Stomach (tissue), 19 donors: ENCODE measurements at places on chromosomes 2 and 18. TPM values are rescaled to one million over a fixed set of nuclear protein-coding genes. Genes with fewer than 3 reads are reported as not detected.
A peak's percentile ranks its signal among the peaks of the same experiment; 100 is the strongest.

The SMCHD1 gene
- total RNA-seq: 137 TPM

GRCh38 chr18:9742524-9743131 is 34.5 kb downstream of the RAB31 start:
- no peaks in the 10 kb centered on the region for H3K27me3 ChIP-seq
- H3K4me1 ChIP-seq: peaks cover 8% of the 10 kb centered on the region
- peak overlapping the region; percentile 26 for H3K4me3 ChIP-seq
- H3K36me3 ChIP-seq: no peaks in the 10 kb centered on the region

GRCh38 chr2:55048508-55049042 is 1.7 kb downstream of the RTN4 start:
- no peaks in the 10 kb centered on the region for H3K36me3 ChIP-seq
- peaks cover 27% of the 10 kb centered on the region for H3K4me1 ChIP-seq
- no peaks in the 10 kb centered on the region for H3K27me3 ChIP-seq
- peak overlapping the region; percentile 97 for H3K27ac ChIP-seq
- no peak for DNase-seq
- peak overlapping the region; percentile 93 for H3K4me3 ChIP-seq

The KHK gene
- total RNA-seq: 3.3 TPM

The ZBTB7C gene
- 47.1 TPM for total RNA-seq

DNA sequence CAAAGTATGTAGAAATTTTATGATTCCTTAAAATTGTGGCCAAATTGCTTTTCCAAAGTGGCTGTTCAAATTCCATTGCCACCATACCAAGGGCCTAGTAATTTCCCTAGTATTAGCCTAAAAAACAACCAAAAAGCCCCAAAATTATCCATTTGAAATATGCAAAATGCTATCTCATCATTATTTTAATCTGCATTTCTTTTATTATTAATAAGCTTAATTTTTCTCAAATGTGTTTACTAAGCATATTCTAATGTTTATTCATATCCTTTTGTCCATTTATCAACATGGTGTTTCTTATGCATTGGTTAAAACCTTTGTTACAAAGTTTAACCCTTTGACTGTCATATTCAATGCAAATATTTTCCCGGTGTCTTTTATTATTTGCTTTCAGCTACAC is 48.0 kb downstream of the PID1 start:
- H3K4me1 ChIP-seq: no peaks in the 10 kb centered on the region
- no peaks in the 10 kb centered on the region for H3K27me3 ChIP-seq
- H3K4me3 ChIP-seq: no peak overlapping the region
- no peak overlapping the region for H3K27ac ChIP-seq
- no peaks in the 10 kb centered on the region for H3K36me3 ChIP-seq

- no peak overlapping the region for H3K4me3 ChIP-seq
- H3K36me3 ChIP-seq: no peaks in the 10 kb centered on the region
- H3K4me1 ChIP-seq: no peaks in the 10 kb centered on the region
- H3K27me3 ChIP-seq: no peaks in the 10 kb centered on the region
Measured at GRCh38 chr2:224669449-224669848, 46.7 kb downstream of the CCDC195 start.

The SPC25 gene
- total RNA-seq: not detected

DNA sequence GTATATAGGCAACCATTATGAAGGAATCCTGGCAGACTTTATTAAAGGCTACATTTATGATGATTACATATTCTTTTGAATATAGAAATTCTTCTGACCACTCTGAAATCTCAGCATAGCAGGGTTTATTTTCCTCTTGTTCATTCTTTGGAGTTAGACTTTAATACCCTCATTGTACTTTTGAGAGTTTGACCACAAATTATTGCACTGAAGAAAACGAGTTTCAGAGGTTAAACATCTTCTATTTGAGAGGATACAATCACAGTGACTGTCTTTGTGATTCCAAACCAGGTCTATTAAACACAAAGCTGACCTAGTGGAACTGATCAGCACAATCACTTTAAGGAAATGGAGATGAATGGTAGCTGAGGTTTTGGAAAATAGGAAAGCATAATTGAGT is 71.3 kb downstream of the XIRP2 start:
- no peaks in the 10 kb centered on the region for H3K4me1 ChIP-seq
- no peak for DNase-seq
- no peak overlapping the region for H3K4me3 ChIP-seq
- H3K36me3 ChIP-seq: no peaks in the 10 kb centered on the region
- H3K27ac ChIP-seq: no peak overlapping the region

DNA sequence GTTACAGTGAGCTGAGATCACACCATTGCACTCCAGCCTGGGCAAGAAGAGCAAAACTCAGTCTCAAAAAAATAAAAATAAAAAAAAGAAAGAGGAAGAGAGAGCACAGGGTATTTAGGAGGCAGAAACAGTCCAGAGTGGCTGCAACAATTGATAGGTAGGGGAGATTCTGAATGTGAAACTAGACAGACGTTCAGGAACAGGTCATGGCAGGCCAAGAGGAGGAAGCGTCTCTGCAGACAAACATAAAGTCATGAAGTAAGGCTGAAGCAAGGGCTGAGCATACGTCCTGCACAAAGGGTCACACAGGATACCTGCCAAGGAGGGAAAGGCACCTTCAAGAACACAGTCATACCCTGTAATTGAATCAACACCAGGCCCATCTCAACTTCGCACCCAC is 64.1 kb upstream of the ZNF532 start:
- H3K4me1 ChIP-seq: no peaks in the 10 kb centered on the region
- no peaks in the 10 kb centered on the region for H3K27me3 ChIP-seq
- no peak for DNase-seq
- no peak overlapping the region for H3K4me3 ChIP-seq
- no peak overlapping the region for H3K27ac ChIP-seq

DNA sequence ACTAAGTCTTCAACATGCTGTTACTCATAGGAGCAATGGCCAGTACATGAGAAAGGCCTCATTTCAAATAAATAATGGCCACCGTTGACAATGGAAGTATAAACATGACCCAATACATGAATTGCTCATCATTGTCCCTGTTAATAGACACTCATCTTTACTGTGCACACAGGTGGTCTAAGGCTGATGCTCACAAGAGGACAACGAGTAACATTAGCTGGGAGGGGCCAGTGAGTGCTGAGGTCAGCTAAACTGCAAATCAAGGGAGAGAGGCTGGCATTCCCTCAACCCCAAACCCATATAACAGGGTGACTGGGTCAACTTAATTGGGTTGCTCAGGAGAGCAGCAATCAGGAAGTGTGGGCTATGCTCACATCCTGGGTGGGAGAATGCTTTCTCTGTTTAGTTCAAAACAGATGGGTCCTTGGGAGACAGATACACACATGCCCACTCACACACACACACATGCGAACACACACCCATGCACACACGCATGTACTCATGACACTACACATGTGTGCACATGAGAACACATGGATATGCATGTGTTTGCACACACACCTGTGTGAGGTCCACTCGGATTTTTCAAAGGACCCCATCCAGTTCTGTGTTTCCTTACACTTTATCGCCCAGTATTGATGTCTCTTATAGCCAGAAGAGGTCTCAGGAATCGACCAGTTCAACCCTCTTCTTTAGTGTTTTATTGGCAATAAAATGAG is 172.0 kb downstream of the INHBB start:
- DNase-seq: no peak
- H3K36me3 ChIP-seq: no peaks in the 10 kb centered on the region
- H3K27ac ChIP-seq: no peak overlapping the region
- H3K4me1 ChIP-seq: peaks cover 7% of the 10 kb centered on the region
- no peak overlapping the region for H3K4me3 ChIP-seq

The CCDC148 gene
- not detected for total RNA-seq

The GAD1 gene
- total RNA-seq: not detected

The PROM2 gene
- total RNA-seq: 92.1 TPM

DNA sequence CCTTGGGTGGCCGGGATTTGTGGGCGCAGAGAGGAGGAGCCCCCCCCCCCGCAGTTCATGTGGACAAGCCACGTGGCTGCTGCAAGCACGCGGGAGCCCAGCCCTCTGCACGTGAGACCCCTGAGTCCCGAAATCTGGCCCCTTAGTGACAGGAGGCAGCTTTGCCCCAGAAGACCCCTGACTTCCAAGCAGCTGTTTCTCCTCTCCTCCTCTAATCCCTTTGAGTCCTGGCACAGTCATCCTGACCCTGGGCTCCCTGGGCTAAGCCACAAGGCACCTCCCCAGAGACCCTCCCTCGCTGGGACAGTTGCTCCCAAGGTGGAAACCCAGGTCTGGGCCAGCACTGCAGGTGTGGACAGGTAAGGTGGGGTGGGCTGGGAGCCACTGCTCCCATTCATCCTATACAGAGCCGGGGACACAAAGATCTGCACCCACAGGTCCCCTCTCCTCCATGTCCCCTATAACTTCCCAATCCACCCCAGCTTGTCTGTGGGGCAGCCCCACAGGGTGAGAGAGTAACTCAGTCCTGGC is 923 bp downstream of the TEKT4 start:
- no peak overlapping the region for H3K27ac ChIP-seq
- no peak overlapping the region for H3K4me3 ChIP-seq
- H3K4me1 ChIP-seq: no peaks in the 10 kb centered on the region
- no peak for DNase-seq

DNA sequence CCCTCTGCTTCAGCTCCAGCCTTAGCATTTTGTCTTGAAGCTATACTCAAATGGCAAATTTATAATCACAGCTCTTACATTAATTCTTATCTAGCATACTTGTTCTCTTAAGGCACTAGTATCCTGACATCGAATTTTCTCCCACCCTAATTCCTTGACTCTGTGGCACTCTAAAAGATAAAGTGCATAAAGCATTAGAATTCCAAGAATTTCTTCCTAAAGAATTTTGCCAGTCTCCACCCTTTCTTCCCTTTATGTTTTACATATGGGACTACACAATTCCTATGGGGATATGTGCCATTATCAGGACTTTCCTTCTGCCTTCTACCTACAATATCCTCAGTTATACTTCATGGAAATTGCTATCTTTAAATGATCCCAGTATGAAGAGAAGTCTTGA is 560.3 kb downstream of the ARHGAP15 start:
- no peaks in the 10 kb centered on the region for H3K36me3 ChIP-seq
- H3K27me3 ChIP-seq: no peaks in the 10 kb centered on the region
- peaks cover 3% of the 10 kb centered on the region for H3K4me1 ChIP-seq
- H3K4me3 ChIP-seq: no peak overlapping the region
- no peak overlapping the region for H3K27ac ChIP-seq

GRCh38 chr2:144477281-144477956 is 42.5 kb downstream of the ZEB2 start:
- H3K4me3 ChIP-seq: peak overlapping the region; percentile 14
- H3K27ac ChIP-seq: no peak overlapping the region
- H3K36me3 ChIP-seq: no peaks in the 10 kb centered on the region
- no peaks in the 10 kb centered on the region for H3K27me3 ChIP-seq
- peaks cover 10% of the 10 kb centered on the region for H3K4me1 ChIP-seq
- DNase-seq: no peak

The CERKL gene
- total RNA-seq: not detected

DNA sequence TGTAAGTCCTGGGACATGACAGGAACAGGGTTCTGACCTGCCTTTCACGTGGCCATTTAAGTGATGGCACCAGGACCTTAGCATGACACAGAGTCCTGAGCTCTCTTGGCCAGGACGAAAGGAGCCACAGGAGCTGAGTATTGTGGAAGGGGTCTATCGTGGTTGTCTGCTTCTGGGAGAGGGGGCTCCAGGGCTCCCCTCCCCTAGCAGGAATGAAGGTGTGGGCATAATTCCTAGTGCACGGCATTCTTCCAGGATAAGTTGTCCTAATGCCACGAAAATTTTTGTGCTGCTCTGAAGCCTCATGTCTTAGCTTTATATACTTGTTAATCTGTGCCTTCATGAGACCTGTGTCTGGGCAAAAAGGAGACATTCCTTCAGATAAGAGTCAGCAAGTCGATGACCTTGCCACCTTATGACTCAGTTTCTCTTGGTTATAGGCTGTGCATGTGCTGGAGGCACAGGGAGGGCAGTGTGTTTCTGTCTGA is 17.1 kb downstream of the GATA6 start:
- no peak for DNase-seq
- H3K27me3 ChIP-seq: peaks cover 17% of the 10 kb centered on the region
- H3K4me3 ChIP-seq: peak overlapping the region; percentile 17

The PROKR1 gene
- not detected for total RNA-seq

DNA sequence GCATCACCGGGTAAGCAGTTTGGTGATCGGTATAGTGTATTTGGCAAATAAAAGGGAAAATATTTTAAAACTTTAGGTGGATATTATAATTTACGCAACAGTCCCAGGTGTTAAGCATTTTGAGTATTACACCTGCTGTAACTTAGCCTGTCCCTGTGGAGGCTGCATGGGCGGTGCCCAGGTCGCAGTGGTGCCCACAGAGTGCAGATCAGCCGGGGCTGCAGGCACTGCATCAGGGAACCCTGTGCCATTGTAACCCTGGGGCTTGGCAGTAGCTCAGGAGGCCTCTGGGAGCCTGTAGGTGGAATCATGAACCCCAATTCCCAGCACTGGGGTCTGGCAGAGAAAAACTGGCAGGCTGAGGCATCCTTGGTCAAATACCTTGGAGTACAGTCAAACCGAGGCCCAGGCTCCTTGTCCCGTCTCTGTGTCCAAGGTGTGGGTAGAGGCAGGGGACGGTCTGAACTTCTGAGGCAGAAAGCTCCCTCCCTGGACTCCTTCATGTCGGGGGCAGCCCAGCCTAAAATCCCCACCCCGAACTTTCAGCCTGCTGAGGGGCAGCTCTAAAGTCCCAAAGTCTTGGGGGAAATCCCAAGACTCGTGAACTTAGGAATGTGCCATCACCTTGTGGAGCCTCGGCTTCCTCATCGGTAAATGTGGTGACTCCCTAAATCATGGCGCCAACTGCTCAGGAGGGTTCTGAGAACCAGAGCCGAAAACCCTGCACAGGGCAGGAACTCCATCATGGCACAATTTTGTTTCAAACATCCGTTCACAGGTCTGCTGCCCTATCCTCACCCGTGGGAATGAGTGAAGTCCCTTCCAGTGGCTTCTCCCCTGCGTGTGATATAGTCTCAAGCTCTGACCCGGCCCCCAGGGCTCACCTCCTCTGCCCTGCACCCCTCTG is 85.7 kb downstream of the INHBB start:
- H3K36me3 ChIP-seq: no peaks in the 10 kb centered on the region
- DNase-seq: no peak
- no peak overlapping the region for H3K27ac ChIP-seq
- H3K27me3 ChIP-seq: no peaks in the 10 kb centered on the region

- H3K27ac ChIP-seq: no peak overlapping the region
- no peaks in the 10 kb centered on the region for H3K36me3 ChIP-seq
- no peak overlapping the region for H3K4me3 ChIP-seq
- peak; percentile 55 for DNase-seq
Measured at GRCh38 chr18:63994783-63995399, 25.0 kb downstream of the SERPINB8 start.

- H3K27ac ChIP-seq: no peak overlapping the region
- H3K4me3 ChIP-seq: no peak overlapping the region
- no peaks in the 10 kb centered on the region for H3K27me3 ChIP-seq
- no peak for DNase-seq
- no peaks in the 10 kb centered on the region for H3K4me1 ChIP-seq
Measured at GRCh38 chr2:196482119-196483065, 157.1 kb upstream of the CCDC150 start.

The XIRP2 gene
- not detected for total RNA-seq

- no peak for DNase-seq
- H3K4me1 ChIP-seq: peaks cover 26% of the 10 kb centered on the region
Measured at GRCh38 chr2:46135228-46135855, 161.9 kb upstream of the EPAS1 start.

The POMC gene
- total RNA-seq: not detected

The EHBP1 gene
- 107 TPM for total RNA-seq
